Activated CD4-positive, alpha-beta T cell treated with anti-CD3 and anti-CD28 coated beads, Interleukin-2, amount 50 U/mL, for 4 hours (primary cell): ENCODE measurements at places on chromosomes 5 and 9.

DNA sequence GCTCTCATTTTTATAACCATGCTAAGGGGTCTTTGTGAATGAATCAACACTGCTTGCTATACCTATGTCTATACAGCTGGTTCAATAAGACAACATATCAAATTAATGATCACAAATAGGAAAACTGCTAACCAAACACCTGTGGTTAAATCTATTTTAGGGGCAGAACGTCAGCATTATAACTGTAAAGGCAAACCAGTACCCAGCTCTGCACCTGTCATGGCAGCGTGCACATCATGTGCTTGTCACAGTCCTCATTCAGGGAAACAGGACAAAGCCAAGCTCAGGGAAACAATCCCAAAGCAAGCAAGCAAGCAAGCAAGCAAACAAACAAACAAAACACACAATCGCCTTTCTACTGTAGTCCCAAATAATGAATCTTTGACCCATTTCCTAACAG, 277.7 kb upstream of the DAP start:
- no peak for DNase-seq

- DNase-seq: no peak
These were observed 38.8 kb upstream of the BOD1 start for GRCh38 chr5:173655196-173655797.

DNA sequence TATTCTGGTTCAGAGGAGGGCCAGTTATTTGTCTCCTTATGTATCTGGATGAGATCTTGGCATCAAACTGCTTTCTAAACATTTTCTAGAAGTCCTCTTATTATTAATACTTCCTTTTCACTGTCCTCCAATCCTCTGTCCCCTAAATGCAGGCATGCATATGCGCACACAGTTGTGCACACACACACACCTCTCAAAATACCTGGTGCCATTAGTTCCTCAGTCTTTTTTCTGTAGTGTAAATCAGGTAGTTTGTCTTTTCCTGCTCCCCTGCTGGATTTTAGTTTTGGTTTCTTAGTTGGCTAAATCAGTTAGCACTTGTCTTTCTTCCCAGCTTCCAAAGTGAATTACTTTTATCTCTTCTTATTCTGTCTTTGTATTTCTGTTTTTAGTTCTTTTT, 55.8 kb upstream of the LRRC70 start:
- DNase-seq: no peak

GRCh38 chr5:12985142-12985541, 959.3 kb downstream of the DNAH5 start:
- DNase-seq: no peak
